SK-N-DZ (cell line): ENCODE measurements at places on chromosomes 12 and 14.

DNA sequence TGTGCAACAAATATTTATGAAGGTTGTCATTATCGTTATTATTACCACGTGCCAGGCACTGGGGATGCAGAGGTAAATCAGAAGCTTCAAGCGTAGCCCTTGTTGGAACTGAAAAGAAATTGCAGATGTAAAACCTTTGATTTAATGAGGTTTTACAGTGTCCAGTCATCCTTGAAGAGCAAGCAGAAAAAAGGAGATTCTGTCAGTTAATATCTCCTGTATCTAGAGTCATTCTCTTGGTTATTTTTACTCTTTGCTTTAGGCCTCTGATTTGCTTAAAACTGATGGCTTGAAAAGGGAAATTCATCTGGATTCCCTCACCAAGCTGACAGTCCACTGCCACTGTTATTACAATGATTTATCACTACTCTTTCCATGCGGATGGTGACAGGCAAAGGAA is 179.3 kb downstream of the GALC start:
- DNase-seq: peak; percentile 75

DNA sequence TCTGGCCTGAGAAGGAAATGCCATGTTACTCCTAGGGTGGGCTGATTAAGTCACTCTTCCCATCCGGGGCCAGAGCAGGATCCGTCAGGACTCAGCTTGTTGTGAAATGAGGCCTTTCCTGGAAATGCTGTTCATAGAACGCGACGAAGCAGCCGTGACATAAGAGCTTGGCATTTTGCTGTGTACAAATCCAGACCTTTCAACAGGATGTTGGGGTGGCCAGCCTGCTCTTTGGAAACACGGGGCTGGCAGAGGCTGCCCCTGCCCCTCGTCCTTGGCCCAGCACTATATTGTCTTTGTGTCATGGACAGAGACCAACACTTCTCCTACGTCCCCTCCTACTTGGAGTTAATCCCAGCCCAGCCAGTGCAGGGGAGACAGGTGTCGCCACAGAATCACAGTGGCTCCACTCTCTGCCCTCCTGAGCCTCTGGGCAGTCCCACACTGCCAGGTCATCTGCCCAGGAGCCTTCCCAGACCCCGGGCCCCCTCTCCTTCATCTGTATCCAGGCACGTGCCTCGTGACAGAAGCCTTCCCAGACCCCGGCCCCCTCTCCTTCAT is 18.6 kb upstream of the EIF5 start:
- no peak for DNase-seq

DNA sequence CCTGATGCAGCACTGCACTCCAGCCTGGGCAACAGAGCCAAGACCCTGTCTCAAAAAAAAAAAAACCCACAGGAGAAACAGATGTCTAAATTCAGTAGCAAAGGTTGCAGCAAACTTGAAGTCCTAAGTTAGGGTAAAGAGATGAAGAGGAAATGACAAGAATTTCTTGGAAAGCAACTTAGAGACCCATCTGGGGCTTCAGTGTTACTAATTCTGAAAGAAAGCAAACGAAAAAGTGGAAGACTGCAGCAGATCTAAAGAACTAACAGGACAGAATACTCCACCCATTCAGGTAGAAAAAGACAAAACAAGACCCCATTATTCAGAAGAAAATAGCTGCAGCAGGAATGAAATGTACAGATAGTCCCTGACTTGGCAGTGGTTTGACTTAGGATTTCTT is 31.9 kb downstream of the RESF1 start:
- DNase-seq: no peak

DNA sequence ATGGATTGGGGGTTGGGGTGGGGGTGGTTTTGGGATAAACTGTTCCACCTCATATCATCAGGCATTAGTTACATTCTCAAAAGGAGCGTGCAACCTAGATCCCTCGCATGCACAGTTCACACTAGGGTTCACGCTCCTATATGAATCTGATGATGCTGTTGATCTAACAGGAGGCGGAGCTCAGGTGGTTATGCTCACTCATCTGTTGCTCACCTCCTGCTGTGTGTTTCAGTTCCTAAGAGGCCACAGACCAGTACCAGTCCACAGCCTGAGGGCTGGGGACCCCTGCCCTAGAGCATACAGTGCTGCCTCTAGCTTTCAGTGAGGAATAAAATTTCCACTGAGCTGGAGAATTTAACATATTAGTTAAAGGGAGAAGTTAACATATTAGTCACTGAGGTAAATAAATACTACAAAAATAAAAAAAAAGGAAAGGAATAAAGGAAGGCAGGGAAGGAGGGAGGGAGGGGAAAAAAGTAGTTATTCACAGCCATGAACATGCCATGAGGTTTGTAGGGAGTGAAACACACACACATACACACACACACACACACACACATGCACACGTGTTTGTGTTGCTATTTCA is 612.7 kb upstream of the TBX3 start:
- DNase-seq: no peak

DNA sequence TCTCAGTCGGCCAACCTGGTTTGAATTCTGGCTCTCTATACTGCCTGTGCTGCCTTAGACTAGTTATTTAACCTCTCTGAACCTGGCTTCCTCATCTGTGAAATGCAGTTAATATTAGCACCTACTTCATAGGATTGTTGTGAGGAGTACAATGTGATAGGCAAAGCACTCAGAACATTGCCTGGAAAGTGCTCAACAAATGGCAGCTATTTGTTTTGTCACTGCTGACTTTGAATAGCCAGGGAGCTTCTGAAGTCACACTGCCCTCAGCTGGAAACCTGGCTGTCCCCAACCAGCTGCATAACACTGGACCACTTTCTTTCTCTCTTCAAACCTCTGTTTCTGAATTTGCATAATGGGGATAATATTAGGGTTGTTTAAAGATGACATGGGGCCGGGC is 9.6 kb downstream of the TMEM30B start:
- DNase-seq: no peak

- no peak for DNase-seq
These were observed 228.1 kb downstream of the CHST11 start for GRCh38 chr12:104684884-104685283.

DNA sequence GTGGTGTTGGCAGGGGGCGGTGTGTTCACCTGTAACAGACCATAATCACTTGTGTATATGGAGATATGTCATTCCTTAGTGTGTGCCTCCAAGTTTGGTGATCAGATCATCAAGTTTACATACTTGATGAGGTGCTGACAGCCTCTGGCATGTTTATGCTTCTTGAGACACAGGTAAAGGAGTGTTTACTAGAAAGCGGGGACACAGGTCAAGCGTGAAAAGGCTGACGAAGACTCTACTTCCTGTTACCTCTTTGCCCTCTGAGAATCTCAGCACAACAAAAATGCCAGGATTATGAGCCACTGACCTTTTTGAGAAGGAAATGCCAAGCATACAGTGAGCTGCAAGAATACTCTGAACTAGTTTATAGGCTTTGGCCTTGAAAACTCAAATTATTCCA is 29.6 kb downstream of the PRDM4 start:
- no peak for DNase-seq

DNA sequence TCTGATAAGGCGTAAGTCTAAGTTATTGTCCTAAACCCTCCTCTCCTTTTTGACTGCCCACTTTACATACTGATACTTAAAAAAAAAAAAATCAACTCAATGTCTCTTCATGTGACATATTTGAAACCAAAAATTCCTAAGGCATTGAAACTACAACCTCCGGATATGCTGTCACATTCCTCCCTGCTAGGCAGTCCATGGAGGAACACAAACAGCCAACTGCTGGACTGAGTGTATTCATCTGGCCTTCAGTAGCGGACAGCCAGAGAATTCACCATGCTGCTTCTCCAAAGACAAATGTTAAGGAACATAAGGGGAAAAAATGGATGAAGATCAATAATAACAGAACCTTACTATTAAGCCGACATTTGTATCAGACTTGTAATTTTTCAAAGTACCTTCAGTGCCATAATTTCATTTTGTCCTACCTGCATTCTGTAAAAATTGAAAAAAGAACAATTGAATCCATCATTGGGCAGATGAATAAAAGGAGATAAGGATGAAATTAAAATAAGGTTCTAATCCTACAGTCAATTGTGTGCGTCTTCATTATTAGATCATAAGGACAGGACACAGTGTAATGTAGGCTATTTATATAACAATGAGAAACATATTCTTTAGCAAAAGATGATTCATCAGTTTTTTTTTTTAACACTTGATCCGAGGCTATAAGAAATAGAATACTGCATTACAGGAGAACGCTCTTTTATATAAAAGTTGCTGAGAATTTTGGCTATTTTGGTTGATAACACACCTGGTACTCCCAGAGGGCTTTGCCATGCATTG is 12.2 kb downstream of the RERG start:
- no peak for DNase-seq

DNA sequence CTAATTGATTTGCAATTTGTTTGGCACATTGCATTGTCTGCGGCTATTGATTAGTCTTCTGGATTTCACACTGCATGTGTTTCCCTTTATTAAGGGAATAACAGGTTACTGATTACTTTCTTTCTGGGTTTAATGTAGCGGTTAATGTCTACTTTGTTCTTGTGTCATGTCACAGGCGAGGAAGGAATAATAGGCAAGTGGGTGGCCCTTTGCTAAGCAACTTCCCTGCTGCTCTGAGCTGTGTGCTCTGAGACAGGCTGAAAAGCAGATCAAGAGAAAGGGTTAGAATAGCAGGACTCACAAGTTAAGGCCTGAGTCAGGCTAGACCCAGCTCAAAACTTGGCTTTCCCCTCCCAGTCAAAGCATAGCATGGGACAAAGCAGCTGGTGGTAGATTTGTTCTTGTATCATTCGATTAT is 77.2 kb downstream of the NKX2-1 start:
- no peak for DNase-seq

DNA sequence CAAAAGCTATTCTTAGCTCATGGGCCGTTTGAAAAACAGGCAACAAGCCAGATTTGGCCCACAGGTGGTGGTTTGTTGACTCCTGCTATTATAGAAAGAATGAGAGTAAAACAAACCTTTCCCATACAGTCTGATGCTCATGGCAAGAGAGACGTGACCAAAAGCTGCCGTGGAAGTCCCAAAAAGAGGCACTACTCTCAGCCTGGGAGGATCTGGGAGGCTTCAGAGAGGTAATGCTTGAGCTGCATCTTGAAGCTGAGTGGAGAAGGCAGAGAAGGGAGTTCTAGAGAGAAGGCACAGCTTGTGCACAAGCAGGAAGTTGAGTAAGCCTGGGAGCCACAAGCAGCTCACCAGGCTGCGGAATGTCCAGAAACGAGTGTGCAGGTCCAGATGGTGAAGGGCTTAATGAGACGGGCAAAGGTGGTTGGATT is 9.6 kb downstream of the PLXNC1 start:
- DNase-seq: no peak

DNA sequence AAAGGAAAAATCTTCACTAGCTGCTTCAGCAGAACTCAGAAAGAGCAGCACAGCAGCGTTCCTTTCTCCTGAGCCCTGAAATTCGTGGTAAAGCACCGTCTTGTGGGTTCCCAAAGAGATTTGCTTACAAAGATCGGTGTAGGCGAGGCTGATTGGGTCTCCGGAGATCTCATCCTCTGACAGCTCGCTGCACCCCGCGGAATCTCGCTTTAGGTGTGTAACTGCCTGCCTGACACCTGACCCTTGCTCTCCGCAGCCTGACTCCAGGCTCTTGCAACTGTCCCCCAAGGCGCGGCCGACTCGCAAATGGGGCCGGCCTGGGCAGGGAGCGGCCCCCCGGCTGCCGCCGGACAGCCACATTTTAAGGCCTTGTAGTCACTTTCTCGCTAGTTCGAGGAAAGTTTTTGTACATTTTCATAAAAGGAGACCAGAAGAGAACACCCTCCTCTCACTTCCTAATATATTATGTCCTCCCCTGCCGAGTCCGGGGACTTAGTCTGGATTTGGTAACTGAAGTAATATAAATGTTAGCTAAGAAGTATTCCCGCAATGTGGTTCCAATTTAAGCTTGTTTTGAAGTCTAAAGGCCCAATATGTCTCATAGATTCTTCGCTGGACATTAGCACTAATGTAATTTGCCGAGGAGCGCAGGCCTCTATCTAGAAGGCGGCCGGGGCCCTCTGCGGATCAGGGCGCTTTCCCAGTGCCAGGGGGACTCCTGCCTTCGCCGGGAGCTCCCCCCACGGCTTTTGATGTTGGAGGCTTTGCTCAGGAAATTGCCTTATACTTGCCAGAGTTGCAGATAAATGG is 177.3 kb upstream of the CDKN3 start:
- DNase-seq: no peak

GRCh38 chr12:53173085-53173715 is 7.3 kb upstream of the ZNF740 start:
- no peak for DNase-seq

GRCh38 chr12:4296751-4297150 is 23.2 kb downstream of the CCND2 start:
- DNase-seq: no peak

- no peak for DNase-seq
These were observed 16.2 kb downstream of the ACIN1 start for GRCh38 chr14:23078692-23079116.

- no peak for DNase-seq
These were observed 20.4 kb downstream of the CCDC88C start for GRCh38 chr14:91396959-91397815.

GRCh38 chr14:96987086-96987474 is 189.9 kb downstream of the VRK1 start:
- DNase-seq: no peak

GRCh38 chr12:131194166-131194565 is 240.5 kb downstream of the ADGRD1 start:
- peak; percentile 88 for DNase-seq

DNA sequence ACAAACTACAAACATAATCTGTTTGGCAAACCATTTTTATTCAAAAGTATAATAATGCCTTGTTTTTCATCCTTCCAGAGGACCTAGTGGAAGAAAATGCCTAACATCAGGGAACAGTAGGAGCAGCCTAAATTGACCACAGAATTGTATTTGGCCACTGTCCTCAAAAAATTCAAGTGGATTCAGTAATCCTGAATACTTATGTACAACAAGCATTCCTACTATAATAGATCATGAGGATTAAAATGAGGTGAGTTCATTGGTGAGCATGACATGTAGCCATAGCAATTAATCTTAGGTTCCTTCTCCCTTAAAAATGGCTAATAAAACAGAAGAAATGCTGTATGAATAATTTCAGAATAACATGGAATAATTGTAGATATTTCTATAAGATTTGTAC is 209.3 kb downstream of the DAD1 start:
- DNase-seq: no peak

- no peak for DNase-seq
These were observed 16.1 kb downstream of the ZBTB1 start for GRCh38 chr14:64520699-64521098.

- DNase-seq: no peak
These were observed 171.4 kb downstream of the EMP1 start for GRCh38 chr12:13367973-13368372.

DNA sequence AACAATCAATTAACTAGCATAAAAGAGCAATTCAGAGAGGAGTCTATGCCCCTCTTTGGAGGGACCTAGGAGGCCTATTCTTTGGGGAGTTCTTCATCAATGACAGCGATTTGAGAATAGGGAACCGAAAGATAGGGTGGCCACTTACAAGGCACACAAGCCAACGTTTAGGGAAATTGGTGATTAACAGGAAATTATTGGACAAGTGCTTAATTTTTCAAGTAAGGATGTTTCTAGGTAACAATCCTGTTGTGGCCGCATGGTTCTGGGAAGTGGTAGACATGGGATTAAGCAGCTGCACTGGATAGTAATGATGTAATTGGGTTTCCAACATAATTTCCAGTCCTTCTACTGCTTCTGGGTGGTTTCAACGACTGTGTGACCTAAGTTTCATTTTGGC is 83.2 kb downstream of the HMGA2 start:
- no peak for DNase-seq
